Subcutaneous preadipocyte (primary cell): ENCODE measurements at places on chromosomes 1 and 21. TPM values are rescaled to one million over a fixed set of nuclear protein-coding genes. Genes with fewer than 3 reads are reported as not detected.

The PMVK gene
- total RNA-seq: 6.8 and 8.1 TPM in 2 replicates

The H6PD gene
- 28.2 and 44.8 TPM in 2 replicates for total RNA-seq

The WDR26 gene
- total RNA-seq: 53.3 and 53.4 TPM in 2 replicates

The CDC7 gene
- total RNA-seq: 9.9 and 13.7 TPM in 2 replicates

The CFHR4 gene
- not detected in 2 replicates for total RNA-seq

The INSRR gene
- total RNA-seq: not detected in 2 replicates

The HRNR gene
- not detected in 2 replicates for total RNA-seq

The GBP6 gene
- not detected in 2 replicates for total RNA-seq

The ID3 gene
- 10.4 and 18.4 TPM in 2 replicates for total RNA-seq

The OR10Z1 gene
- total RNA-seq: not detected in 2 replicates

The DSCAM gene
- total RNA-seq: not detected in 2 replicates

The CASQ1 gene
- total RNA-seq: not detected in 2 replicates

The MAB21L3 gene
- under 0.01 and 0.37 TPM in 2 replicates for total RNA-seq

The TNFRSF1B gene
- total RNA-seq: 16.5 and 21.7 TPM in 2 replicates

The NBPF3 gene
- 8.1 and 16.4 TPM in 2 replicates for total RNA-seq

The CLDN17 gene
- not detected in 2 replicates for total RNA-seq

The CA14 gene
- total RNA-seq: not detected in 2 replicates

The ETNK2 gene
- 0.78 and 2.9 TPM in 2 replicates for total RNA-seq

The CGN gene
- under 0.01 TPM in 1 of 2 replicates, not detected in the other for total RNA-seq

The SELL gene
- total RNA-seq: under 0.01 TPM in 1 of 2 replicates, not detected in the other

The MYOG gene
- not detected in 2 replicates for total RNA-seq

The OR2T33 gene
- total RNA-seq: not detected in 2 replicates

The MRPL24 gene
- 40.3 and 52.2 TPM in 2 replicates for total RNA-seq

The C1orf53 gene
- total RNA-seq: 3.9 and 5.5 TPM in 2 replicates

The CD1D gene
- 0.37 and 0.39 TPM in 2 replicates for total RNA-seq

The SPRR2E gene
- not detected in 2 replicates for total RNA-seq

The RPE65 gene
- total RNA-seq: not detected in 2 replicates

The GPR89A gene
- total RNA-seq: 28.7 and 45.2 TPM in 2 replicates

The PLA2G2C gene
- total RNA-seq: not detected in 2 replicates

The LCE2A gene
- not detected in 2 replicates for total RNA-seq

The KHDRBS1 gene
- total RNA-seq: 42.6 and 52.2 TPM in 2 replicates

The KCNH1 gene
- not detected in 2 replicates for total RNA-seq

The CALML6 gene
- under 0.01 and 0.20 TPM in 2 replicates for total RNA-seq

The CLCA2 gene
- total RNA-seq: 0.39 and 1.8 TPM in 2 replicates

The TAGLN2 gene
- 182 and 238 TPM in 2 replicates for total RNA-seq

The HLX gene
- 5.1 and 10.3 TPM in 2 replicates for total RNA-seq

The KRTAP10-3 gene
- total RNA-seq: not detected in 2 replicates

The SUSD4 gene
- not detected in 2 replicates for total RNA-seq

The CLCA4 gene
- not detected in 2 replicates for total RNA-seq

The SELE gene
- not detected in 2 replicates for total RNA-seq

The CATSPER4 gene
- not detected in 2 replicates for total RNA-seq

The RNU1-1 gene
- under 0.01 TPM in 2 replicates for total RNA-seq

The ERRFI1 gene
- total RNA-seq: 42.6 and 68.0 TPM in 2 replicates

The MAEL gene
- under 0.01 TPM in 1 of 2 replicates, not detected in the other for total RNA-seq

The CHODL gene
- total RNA-seq: under 0.01 TPM in 1 of 2 replicates, not detected in the other

The RGS8 gene
- total RNA-seq: not detected in 2 replicates

The GSTM2 gene
- total RNA-seq: 10.2 and 18.0 TPM in 2 replicates

The UBE2Q1 gene
- total RNA-seq: 14.7 and 20.5 TPM in 2 replicates

The LCE1A gene
- not detected in 2 replicates for total RNA-seq

The TDRD10 gene
- not detected in 2 replicates for total RNA-seq

The CIART gene
- total RNA-seq: 1.2 and 2.2 TPM in 2 replicates
